NCI-H1092 treated with DMSO at 0.1 percent for 48 hours (cell line): ENCODE measurements at places on chromosomes 2 and 18.

DNA sequence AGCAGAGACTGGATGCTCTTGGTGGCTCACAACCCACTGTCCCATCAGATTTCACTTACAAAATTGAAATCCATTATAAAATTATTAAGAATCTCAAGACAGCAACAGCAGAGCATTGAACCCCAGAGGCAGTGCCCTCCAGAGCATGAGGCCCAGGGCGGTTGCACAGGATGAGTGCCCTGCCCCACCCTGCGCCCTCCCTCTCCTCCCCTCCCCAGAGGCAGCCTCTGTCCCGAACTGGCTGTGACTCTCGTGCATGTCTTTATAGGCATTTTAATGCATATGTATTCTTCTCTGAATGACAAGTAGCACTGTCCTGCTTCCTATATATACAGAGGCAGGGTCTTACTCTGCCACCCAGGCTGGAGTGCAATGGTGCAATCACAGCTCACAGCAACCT lies 10.4 kb downstream of the MFSD2B start:
- no peak for DNase-seq

DNA sequence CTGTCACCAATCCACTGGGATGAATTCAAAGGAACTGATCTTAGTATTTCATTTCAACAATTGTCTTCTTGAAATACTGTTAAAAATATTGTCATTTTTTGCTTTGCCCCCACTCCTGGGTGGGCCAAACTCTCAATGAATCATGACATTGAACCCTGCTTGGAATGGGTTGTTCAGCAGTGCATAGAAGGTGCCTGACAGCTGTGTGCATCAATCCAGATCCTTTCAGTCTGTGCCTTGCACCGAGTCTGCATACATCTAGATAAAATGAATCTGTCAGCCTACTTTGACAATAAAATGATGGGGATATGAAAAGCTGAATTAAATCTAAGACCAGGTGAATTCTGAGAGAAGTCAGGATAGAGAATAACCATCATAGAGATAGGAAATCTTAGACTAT lies 706.6 kb downstream of the CBLN2 start:
- DNase-seq = no peak

- DNase-seq = no peak
Measured at GRCh38 chr2:187008111-187008510, 159.1 kb upstream of the ZSWIM2 start.

- DNase-seq = no peak
Measured at GRCh38 chr2:220433131-220433530, 805.7 kb downstream of the SLC4A3 start.

GRCh38 chr2:74415762-74416395 lies 5.5 kb downstream of the C2orf81 start:
- no peak for DNase-seq

DNA sequence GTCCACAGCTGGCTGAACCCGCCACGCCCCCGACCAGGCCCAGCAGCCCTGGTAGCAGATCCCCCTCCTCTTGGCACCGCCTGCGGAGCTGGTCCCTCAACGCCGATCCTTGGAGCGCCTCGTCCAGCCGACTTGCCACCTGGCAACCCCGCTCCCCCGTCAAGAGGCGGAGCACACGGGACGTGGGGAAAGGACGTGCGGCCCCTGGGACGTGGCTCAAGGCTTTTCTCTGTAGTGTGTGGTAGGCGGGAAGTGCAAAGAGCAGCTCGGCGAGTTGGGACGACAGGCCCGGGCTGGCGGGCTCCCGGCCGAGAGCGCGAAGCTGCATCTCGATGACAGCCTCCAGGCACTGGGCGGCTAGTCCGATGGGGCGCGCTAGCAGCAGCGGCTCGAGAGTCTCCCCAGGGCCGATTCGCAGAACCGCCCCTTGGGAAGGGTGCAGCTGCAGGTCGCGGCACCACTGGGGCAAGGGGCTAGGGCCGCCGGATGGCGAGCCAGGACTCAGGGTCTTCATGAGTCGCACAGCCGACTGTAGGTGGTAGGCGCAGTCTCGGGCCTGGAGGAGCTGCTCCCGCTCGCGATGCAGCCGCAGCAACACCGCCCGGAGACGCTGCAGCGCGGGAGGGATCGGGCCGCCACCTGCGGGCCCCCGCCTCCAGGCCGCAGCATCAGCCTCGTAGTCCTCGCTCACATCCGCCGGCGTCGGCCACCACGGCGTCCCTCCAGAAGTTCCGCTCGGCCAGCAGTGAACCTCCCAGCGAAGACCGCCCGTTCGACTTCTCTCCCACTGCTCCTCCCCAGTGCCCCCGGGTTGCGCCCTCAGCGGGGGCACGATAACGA lies 617 bp downstream of the CCDC142 start:
- DNase-seq = peak; percentile 70

DNA sequence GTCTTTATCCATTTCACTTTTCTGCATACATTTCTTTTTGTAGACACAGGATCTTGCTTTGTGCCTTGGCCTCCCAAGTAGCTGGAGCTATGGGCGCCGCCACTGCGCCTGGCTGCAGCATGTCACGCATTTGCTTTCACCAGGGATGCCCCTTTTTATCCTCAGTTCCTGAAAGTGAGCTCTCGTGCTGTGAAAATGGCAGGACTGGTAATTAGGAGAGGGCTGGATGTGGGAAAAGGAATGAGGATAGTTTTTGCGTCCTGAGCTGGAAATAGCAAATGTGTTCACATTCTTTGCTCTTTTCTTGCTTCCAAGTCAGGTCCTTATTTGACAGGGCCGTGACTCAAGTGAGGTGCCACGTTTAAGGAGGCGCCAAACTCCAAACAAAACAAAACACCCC lies 104.6 kb downstream of the LDLRAD4 start:
- DNase-seq = no peak

- DNase-seq = no peak
Measured at GRCh38 chr2:183610724-183611123, 486.5 kb downstream of the NUP35 start.

- DNase-seq = no peak
Measured at GRCh38 chr2:163697846-163698637, 37.8 kb downstream of the FIGN start.

DNA sequence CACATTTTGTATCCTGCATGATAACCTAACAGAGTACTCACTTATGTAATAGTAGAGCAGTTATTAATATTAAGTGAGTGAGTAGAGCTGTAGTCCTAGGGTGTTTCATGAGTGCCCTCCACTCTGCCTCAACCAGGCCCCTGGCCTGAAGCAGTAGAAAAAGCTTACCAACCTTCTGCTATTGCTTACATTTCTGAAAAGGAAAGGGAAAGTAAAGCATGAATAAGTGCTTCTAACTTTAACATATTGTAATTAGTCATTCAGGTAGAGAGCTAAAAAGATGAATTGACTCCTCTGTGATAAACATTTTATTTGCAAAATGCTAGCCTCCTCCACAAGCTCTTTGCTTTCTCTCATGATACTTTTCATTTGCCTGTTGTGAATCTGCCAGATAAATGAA lies 94.7 kb upstream of the RPE start:
- DNase-seq = no peak

DNA sequence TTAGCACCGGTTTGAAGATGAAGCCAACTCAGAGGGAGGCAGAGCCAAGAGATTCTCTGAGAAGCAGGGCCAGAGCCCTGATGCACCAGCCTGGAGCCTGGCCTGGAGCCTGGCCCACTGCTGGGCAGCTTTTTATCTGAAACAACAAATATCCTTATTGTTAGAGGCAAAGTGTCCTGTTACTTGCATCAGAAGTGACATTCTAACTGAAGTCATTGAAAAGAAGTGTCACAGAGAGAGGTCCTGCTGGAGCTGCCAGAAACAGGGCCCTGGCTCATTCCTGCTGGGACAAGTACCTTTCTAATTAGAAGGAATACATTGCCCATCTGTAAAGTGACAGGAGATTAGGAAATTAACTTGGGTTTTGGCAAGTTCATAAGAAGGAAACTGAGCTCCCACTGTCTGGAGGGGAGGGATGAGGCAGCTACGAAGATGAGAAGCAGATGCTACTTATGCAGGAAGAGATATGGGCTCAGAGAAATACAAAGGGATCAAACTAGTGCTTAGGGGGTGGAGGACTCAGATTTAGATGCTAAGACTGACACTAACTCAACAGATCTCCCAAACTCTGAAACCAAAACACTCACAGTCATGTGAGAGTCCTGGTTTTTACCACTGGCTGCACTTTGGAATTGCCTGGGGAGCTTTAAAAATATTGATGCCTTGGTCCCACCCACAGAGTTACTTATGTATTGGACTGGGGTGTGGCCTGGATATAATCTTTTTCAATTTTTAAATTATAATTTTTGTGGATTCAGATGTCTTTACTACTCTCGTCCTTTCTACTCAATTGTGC lies 11.0 kb upstream of the HK2 start:
- no peak for DNase-seq

GRCh38 chr2:71460595-71461303 lies 7.4 kb downstream of the DYSF start:
- DNase-seq = peak; percentile 9
